Placental pericyte (primary cell): ENCODE measurements at places on chromosomes 7 and 10. TPM values are rescaled to one million over a fixed set of nuclear protein-coding genes. Genes with fewer than 3 reads are reported as not detected.

Gene GDF10
- total RNA-seq = not detected in 2 replicates

Gene MBLAC1
- total RNA-seq = 2.6 and 2.9 TPM in 2 replicates

Gene PIK3CG
- total RNA-seq = 0.66 and 1.9 TPM in 2 replicates

Gene EPO
- not detected in 2 replicates for total RNA-seq

Gene HOXA11
- total RNA-seq = 17.8 and 24.3 TPM in 2 replicates

Gene KCNMA1
- total RNA-seq = 51.0 and 54.7 TPM in 2 replicates

Gene PLAC9
- total RNA-seq = 0.29 and 0.44 TPM in 2 replicates

Gene RPEL1
- under 0.01 TPM in 1 of 2 replicates, not detected in the other for total RNA-seq

Gene RAB19
- not detected in 2 replicates for total RNA-seq

Gene PARG
- total RNA-seq = 40.7 and 44.9 TPM in 2 replicates

Gene GARIN1A
- 0.88 and 1.0 TPM in 2 replicates for total RNA-seq

Gene ZNF727
- not detected in 2 replicates for total RNA-seq

Gene TMEM196
- not detected in 2 replicates for total RNA-seq

Gene HGF
- 282 and 285 TPM in 2 replicates for total RNA-seq

Gene ASZ1
- total RNA-seq = not detected in 2 replicates

Gene TMEM130
- 0.72 and 2.8 TPM in 2 replicates for total RNA-seq

Gene PRKRIP1
- total RNA-seq = 15.2 and 16.4 TPM in 2 replicates

Gene SOSTDC1
- not detected in 2 replicates for total RNA-seq

Gene KLHDC10
- 16.0 and 22.6 TPM in 2 replicates for total RNA-seq

Gene TMEM184A
- 0.44 and 0.86 TPM in 2 replicates for total RNA-seq

Gene STEAP2
- 1.8 and 28.6 TPM in 2 replicates for total RNA-seq

Gene SPRN
- under 0.01 TPM in 2 replicates for total RNA-seq

Gene ZNF853
- under 0.01 and 0.44 TPM in 2 replicates for total RNA-seq

Gene MAD1L1
- 37.2 and 47.2 TPM in 2 replicates for total RNA-seq

Gene BUD31
- 87.6 and 133 TPM in 2 replicates for total RNA-seq

Gene NKX1-2
- total RNA-seq = not detected in 2 replicates

Gene ABCB1
- total RNA-seq = 2.4 TPM in 1 of 2 replicates, not detected in the other

Gene MMD2
- not detected in 2 replicates for total RNA-seq

Gene TSPAN12
- total RNA-seq = 0.44 and 1.3 TPM in 2 replicates

Gene OR2A12
- not detected in 2 replicates for total RNA-seq
